ENCODE measurements at places on chromosomes 7 and 10.

GRCh38 chr7:682810-683209, 43.7 kb upstream of the DNAAF5 start:
- DNase-seq = no peak

DNA sequence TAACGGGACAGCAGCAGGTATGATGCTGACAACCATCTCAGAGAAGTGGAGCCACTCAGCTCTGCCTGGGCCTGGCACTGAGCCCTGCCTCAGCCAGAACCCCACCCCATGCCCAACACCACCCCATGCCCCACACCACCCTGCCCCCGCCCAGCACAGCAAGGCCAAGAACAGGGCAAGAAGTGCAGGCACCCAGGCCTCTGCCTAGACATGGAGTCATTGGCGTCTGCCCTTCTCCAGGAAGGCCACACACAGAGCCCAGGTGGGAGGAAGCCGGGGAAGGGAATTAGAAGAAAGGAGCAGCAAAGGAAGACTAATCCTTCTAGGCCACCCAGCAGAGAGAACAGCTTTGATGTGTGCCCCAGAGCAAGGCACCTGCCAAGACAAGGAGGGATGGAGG, 18.9 kb downstream of the CAMK2G start:
- DNase-seq = no peak

GRCh38 chr10:17831341-17831740, 22.2 kb downstream of the MRC1 start:
- DNase-seq = no peak

DNA sequence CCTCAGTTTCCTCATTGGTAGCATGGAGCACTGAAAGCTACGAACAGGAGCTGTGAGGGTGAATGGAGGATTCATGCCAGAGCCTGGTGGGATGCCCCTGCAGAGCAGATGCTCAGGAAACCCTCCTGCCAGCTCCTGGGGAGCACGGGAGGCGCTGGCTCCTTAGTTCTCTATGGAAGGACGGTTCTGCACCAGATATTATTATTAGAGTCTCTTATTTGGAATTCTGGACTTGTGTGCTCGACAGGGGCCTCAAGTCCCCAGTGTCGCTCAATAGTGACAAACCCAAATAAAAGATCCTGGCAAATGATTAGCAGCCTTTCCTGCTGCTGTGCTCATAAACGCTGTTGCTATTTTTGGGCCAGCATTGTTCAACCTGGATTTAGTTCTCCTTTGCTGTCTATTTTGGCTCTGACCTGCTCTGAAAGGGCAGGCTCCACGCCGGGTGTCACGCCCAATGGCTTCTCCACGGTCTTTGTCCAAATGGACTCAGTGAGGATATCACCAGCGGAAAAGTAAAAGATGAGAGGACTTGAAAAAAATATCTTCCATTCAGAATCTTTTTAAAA, 23.0 kb upstream of the KLF6 start:
- DNase-seq = no peak

DNA sequence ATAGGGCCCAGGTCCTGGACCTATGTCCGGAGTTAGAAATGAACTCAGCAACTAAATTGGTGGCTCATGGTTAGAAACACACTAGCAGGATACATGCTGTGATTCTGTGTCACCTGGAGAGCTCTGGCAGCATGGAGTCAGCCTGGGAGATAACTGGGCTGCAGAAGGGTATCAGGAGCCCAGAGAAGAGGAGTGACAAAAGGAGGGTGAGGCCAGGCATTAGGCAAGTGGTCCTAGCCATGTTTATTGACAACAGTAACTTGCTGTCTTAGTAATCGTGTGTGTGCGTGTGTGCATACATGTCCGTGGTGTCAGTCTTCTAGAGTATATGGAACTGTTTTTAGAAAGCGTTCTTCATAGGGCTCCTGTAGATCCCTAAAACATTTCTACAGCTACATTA, 157.5 kb upstream of the PHYHIPL start:
- DNase-seq = no peak

- no peak for DNase-seq
Measured at GRCh38 chr7:21587139-21587784, 44.4 kb downstream of the DNAH11 start.

- DNase-seq = no peak
Measured at GRCh38 chr7:143504937-143505297, 27.2 kb downstream of the TAS2R41 start.

DNA sequence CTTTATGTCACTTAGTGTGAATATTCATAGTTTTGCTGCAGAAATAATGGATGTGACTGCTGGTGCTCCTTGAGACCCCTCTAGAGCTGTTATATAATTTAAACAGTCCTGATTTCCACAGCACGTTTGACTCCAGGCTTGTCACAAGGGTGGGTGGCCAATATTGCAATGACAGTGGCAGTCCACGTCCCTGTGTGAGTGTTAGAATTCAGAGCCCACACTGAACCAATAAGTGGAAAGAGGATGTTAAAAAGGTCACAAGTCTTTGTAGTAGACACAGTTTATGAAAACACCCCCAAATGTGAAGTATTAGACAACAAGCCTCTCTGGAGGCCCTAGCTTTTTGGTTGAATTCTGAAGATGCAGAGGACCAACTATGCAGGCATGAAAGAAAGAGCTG, 2.0 kb downstream of the PPP1R17 start:
- DNase-seq = no peak

DNA sequence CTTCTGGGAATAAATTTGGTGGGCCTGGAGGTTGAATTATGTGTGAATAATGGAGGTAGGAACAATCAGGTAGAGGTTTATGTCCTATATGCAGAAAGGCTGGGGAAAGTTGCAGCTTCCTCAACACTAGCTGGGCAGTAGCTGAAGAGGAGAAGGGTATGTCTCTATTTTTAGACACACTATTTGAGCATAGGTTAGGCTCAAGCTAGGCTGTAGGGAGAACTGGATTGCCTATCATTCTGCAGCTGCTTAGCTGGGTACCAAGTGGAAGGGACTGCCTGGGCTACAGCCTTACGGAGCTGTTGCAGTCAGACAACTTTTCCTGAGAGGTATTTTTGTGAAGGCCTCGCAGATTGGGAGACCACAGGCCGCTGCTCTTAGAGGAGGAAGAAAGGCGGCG, 67.9 kb downstream of the DENND11 start:
- DNase-seq = no peak

- no peak for DNase-seq
Measured at GRCh38 chr7:6477318-6477660, 29.5 kb upstream of the DAGLB start.

GRCh38 chr7:107917763-107918651, 27.0 kb downstream of the DLD start:
- DNase-seq = no peak

DNA sequence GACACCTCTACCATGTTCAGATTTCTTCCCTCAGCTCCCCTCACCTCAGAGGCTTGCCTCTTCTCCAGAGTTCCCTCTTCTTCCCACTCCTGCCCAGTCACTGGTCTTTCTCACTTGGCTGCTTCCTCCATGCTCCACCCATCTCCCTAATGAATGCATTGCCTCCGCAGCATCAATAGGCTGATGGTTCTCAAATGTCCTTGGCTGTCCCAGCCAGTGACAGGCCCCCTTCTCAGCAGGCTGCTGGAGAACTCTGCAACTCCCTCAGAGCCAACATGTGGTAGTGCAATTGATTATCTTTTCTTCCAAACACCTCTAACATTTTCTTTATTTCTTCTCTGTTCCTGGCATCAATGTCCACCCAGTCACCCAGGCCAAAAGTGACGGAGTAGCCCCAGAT, 218.2 kb downstream of the RELN start:
- no peak for DNase-seq

- DNase-seq = no peak
Measured at GRCh38 chr10:122257041-122257440, 14.1 kb upstream of the BTBD16 start.

GRCh38 chr7:2936301-2936700, 92.2 kb upstream of the GNA12 start:
- no peak for DNase-seq

GRCh38 chr7:12239806-12240205, 28.7 kb downstream of the TMEM106B start:
- DNase-seq = no peak

DNA sequence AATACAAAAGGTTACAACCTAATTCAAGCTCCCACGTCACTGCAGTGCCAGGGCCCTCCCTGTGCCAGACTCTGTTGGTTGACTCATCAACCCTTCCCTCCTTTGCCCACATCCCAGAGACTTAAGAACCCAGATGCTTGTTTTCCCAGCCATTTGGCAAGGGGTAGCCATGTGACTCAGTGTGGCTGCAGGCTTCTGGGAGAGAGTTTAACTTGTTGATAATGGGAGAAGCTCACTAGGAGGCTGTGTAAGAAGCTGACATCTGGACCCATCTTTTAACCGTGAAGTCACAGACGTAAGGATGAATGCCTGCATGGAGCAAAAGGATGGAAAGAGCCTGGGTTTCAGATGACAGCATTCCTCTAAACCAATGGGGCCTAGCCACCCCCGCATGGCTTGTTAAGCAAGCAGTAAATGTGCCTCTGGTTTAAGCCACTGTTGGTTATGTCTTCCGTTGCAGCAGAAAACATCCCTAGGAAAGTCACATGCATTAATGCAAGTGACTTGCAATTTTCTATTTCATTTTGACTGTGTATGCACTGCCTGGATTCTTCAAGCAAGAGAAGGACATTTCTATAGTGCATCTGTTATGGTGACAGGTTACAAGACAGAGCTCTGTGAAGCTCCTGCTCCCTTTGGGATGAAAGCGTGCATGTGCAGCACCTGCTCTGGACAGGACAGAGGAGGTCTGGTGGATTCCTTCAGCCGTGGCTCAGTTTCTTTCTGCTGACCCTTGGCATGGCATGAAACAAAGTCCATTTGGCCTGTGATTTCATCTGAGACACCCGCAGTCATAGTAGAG, 57.5 kb upstream of the CREB5 start:
- DNase-seq = peak; percentile 97

DNA sequence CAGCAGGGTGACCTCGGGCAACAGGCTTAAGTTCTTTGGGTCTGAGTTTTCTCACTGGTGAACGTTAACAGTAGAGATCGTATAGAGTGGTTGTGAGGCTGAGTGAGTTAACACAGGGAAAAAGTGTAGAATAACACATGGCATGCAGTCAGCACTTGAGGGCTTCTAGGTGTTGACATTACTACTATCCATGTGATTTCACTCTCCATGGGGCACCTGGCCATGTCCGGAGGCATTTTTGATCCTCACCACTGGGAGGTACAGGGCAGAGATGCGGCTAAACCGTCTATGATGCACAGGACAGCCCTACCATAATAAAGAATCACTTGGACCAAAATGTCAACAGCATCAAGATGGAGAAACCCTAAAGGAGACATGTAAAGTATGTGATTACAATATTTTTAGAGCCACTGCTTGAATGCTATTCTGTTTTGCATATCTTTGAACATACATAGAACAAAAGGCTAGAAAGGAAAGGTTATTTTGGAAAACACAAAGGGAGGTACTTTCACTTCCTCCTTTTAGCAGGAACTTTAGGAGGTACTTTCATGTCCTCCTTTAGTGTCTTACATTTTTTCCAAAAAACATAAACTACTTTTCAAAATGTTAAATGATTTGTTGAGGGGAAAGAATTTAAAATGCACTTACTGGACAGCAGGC, 44.3 kb downstream of the NOD1 start:
- no peak for DNase-seq

GRCh38 chr7:70313271-70313670, 715.0 kb downstream of the AUTS2 start:
- DNase-seq = no peak

- peak; percentile 53 for DNase-seq
Measured at GRCh38 chr7:20395104-20395503, 64.4 kb downstream of the ITGB8 start.

GRCh38 chr10:18164748-18165361, 24.6 kb downstream of the CACNB2 start:
- peak; percentile 94 for DNase-seq

DNA sequence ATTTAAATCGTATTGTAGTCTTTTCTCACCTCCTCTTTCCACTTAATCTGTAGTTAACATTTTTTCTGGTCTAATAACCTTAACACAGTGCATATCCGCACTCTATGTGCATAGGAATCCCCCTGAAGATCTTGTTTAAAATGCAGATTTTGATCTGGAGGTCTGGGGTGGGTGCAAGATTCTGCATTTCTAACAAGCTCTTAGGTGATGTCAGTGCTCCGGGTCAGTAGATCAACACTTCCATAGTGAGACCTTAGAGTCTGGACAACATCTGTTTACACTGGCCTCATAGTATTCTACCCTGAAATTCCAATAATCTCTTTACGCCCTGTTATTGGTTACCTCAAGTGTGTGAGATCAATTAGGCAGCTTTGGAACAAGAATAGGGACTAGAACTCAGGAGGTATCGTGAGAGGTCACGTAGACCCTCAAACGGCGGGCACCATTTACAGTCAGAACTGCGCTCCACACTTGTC, 434 bp upstream of the PLEKHA8 start:
- no peak for DNase-seq

GRCh38 chr7:2353113-2353935, 1.3 kb upstream of the EIF3B start:
- DNase-seq = no peak

GRCh38 chr7:102272075-102272916, 14.4 kb upstream of the SH2B2 start:
- DNase-seq = peak; percentile 71

- DNase-seq = no peak
Measured at GRCh38 chr10:34627741-34628140, 187.4 kb downstream of the PARD3 start.

GRCh38 chr10:91681361-91682276, 48.7 kb upstream of the PPP1R3C start:
- DNase-seq = no peak

DNA sequence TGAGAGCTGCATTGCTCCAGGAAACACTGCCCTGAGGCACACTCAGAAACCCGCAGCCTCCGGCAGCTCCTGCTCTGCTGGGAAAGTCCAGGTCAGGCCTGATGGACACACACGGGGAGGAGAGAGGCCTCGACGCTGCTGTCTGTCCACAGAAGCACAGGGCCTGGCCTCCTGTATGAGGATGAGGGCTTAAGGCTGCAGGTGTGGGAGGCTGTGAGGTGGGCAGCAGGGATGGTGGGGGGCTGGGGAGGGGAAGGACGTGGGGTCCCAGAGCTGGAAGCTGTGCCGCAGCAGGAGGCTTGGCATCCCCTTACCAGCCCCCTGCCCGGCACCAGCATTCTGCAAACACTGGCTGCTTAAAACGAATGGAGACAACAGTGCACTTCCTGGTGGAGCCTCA, 186.2 kb downstream of the DNAJB6 start:
- DNase-seq = no peak

GRCh38 chr10:103720328-103720963, 134.9 kb downstream of the SH3PXD2A start:
- no peak for DNase-seq

Measured in HCEC 1CT (cell line).